ENCODE measurements at places on chromosomes 6 and 20.

- DNase-seq, result no peak
Observed at GRCh38 chr6:89032599-89032998, 48.0 kb upstream of the PNRC1 start.

DNA sequence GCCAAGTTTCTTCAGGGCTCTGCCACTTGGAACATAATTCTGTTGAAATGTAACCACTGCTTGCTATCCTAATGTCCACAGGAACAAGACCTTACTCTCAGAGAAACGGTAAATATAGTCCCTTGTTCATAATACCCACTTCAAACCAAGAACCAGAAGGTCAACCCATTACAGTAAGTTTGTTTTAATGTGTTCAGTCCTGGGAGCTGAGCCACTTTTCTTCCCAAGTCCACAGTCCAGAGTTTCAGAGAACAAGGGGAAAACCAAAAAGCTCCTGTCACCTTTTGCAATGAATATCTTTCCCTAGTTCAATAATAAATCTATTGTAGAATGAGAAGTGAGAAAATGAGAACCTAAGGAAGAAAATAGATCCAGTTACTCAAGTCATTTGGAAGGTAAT lies 431.9 kb upstream of the MANEA start:
- no peak for DNase-seq

DNA sequence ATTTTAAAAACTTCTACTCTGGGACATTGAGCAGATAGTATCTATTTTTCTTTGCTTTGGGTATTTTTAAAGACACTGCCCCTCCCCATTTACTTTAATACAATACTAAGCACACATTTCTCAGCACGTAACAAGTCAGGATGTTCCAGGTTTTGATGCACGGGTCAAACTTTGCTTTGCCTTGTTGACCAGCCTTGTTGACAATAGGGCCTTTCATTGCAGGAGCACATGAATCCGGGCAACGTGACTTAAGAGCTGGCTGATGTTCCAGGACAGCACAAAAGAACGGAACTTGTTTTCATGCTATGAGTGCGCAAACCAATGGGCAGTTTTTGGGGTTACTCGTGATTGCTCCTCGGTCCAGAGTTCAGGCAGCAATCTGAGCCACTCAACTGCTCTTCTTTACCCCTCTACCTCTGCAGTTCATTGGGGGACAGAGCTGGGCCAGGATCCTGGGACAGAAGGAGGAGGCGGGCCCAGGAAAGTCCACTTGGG lies 78.6 kb upstream of the SLC22A16 start:
- DNase-seq, result peak; percentile 93

GRCh38 chr6:134000443-134000842 lies 47.4 kb downstream of the TBPL1 start:
- DNase-seq, result no peak

- no peak for DNase-seq
Observed at GRCh38 chr20:17648791-17649730, 33.0 kb downstream of the RRBP1 start.

- DNase-seq, result no peak
Observed at GRCh38 chr6:89948876-89949275, 54.6 kb downstream of the GJA10 start.

- no peak for DNase-seq
Observed at GRCh38 chr6:155031091-155031490, 36.0 kb downstream of the TIAM2 start.

GRCh38 chr20:60559462-60559861 lies 601.2 kb downstream of the CDH26 start:
- DNase-seq, result no peak

DNA sequence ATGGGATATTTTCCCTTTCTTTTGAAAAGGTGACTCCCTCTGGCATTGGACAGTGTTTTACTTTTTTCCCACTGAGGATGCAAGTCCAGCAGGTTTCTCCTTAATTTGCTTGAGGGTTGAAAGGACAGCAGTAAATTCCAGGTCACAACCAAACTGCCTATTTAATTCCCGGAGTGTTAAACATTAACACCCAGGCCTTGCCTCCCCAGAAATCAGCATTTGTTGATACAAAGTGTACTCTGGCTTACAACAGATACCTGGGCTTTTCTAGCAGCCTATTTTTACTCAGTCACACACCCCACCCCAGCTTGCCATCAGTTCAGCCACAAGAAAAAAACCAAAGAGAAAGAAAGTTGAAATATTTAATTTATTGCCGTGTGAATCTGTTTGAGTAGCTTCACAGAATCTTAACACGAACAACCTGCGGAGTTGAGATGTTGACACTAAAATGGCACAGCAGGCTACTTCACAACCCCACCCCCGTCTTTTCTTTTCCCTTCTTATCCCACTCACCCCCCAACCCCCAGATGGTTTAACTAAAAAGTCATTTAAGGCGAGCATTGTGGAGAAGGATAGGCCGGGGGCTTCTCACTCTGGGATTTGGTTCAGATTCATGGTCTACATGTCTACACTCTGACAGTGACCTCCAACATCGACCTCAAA lies 45.7 kb downstream of the MYLIP start:
- DNase-seq, result no peak

GRCh38 chr6:157533048-157533871 lies 152.3 kb downstream of the ZDHHC14 start:
- DNase-seq, result no peak

GRCh38 chr6:5412017-5412416 lies 150.7 kb downstream of the FARS2 start:
- no peak for DNase-seq

DNA sequence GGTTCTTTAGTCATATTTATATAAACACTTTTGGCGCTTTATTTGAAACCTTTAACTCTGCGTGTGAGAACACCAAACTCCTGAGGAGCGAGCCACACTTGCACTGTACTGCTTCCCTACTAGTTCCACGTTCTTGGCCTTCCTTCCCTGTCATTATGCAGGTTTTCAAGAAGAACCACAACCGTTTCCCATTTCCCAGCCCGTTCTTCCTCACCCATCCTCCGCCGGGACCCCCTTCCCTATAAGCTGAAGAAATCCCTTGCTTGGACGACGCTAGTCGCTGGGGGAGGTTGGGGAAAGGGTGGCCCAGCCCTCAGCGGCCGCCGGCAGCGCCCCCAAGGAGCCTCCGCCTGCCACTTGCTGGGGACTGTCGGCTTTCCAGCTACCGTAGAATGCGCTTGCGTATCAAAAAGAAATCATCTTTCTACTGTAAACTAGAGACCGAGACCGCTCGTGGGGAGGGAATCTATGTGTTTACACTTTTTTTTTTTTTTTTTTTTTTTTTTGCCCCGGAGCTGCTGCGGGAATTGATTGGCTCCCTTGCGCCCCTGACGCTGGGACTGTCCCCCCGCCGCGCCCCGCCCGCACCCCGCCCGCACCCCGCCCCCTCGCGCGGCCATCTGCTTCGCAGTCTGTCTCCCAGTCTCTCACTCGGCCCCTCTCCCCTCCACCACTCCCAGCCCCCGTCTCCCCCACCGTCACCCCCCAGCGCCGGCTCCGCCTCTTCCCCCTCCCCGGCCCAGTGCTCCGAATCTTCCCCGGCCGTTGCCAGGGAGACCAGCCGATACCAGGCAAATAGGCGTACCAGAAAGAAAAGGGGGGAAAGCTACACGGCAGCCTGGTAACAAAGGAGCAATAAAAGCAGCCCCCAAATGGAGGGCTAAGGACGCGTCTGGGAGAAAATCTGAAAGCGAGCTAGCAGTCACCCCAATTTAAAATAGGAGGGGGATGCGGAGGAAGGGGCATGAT lies 2.3 kb upstream of the MARCKS start:
- DNase-seq, result peak; percentile 78

- DNase-seq, result no peak
Observed at GRCh38 chr6:5127106-5127687, 42.1 kb downstream of the PPP1R3G start.

DNA sequence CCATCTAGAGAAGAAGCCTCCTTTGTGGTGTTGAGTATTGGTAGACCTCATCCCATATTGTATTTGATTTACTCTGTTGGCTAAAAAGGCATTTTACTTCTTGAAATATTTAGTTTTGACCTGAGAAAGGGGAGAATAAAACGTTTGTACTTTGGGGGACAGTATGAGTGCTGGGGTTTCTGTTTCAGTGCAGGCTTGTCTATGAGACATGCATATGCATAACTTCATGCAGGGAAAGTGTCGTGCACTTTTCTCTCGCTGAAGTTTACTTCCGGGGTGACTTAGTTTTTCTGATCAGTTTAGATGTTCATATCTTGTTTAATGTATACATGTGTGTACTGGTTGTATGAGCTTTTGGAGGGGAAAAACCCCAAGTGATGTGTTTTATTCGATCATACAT lies 59.5 kb downstream of the UTRN start:
- DNase-seq, result no peak

DNA sequence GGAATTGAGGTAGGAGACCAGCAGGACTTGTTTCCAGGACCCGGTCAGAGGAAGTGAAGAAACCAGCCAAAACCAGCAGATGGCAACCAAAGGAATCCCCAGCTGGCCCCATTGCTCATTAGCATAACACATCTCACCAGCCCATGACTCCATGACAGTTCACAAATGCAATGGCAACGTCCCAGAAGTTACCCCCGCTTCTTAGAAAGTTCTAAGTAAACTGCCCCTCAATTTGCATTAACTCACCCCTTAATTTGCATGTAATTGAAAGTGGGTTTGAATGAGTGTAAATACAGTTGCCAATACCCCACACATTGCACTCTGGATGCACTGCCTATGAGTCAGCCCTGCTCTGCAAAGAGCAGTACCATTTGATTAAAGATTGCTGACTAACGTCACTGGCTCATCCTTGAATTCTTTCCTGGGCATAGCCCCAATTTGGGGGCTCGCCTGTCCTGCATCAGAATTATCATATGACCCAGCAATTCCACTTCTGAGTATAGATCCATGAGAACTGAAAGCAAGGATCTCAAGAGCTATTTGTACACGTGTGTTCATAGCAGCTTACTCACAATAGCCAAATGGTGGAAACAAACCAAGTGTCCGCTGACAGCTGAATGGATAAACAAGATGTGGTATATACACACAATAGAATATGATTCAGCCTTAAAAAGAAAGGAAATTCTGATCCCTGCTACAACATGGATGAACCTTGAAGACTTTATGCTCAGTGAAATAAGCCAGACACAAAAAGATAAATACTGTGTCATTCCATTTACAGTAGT lies 36.4 kb downstream of the MYLK4 start:
- no peak for DNase-seq

DNA sequence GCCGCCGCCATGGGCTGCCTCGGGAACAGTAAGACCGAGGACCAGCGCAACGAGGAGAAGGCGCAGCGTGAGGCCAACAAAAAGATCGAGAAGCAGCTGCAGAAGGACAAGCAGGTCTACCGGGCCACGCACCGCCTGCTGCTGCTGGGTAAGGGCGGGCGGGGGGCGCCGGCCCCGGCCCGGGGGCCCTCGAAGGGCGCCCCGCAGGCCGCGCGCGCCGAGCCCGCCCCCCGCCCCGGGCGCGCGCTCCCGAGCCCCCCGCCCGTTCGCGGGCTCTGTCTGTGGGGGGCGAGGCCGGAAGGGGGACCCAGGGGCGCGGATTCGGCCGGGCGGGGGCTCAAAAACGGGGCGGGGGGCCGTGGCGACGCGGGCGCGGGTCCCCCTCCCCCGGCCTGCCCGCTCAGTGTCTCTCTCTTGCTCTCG lies 39.2 kb downstream of the GNAS start:
- DNase-seq, result no peak

- no peak for DNase-seq
Observed at GRCh38 chr20:58693226-58694006, 816 bp downstream of the NPEPL1 start.

DNA sequence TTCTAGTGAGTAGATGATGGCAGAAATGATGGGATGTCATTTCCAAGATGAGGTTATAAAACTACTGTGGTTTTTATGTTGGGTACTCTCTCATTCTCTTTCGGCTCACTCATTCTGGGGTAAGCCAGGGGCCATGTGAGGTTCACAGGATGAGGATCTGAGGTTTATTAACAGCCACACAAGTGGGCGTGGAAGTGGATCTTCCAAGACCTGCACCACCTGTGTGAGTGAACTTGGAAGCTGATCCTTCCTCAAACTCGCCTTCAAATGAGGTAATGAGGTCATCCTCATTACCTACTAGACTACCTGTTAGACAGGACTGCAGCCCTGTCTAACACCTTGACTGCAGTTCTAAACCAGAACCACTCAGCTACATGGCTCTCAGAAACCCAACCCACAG lies 45.1 kb upstream of the TAGAP start:
- no peak for DNase-seq

DNA sequence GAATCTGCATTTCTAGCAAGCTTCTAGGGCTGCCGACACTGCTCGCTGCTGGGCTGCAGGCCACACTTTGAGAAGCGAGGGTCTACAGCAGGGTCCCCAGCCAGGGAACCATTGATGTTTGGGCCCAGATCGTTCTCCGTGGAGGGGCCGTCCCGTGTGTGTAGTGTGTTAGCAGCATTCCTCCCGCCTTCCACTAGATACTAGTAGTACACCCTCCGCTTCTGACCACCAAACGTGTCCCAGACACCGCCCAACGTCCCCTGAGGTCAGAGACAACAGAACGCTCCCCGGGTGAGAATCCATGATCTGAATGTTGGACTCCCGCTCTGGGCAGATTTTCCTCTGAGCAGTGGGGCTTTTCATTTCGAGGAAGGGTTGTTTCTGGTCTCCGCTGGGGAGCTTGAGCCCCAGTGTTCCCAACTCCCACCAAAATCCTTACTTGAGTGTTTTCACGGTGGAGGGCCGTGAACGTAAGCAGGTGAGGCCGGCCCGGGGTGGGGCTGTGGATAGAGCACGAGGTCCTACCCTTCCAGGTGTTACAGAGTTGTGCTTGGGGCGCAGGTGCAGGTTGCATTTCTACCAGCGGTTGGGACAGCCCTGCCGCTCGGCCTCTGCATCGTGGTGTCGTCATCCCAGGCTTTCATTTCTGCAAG lies 124.6 kb downstream of the SYCP2 start:
- DNase-seq, result no peak

DNA sequence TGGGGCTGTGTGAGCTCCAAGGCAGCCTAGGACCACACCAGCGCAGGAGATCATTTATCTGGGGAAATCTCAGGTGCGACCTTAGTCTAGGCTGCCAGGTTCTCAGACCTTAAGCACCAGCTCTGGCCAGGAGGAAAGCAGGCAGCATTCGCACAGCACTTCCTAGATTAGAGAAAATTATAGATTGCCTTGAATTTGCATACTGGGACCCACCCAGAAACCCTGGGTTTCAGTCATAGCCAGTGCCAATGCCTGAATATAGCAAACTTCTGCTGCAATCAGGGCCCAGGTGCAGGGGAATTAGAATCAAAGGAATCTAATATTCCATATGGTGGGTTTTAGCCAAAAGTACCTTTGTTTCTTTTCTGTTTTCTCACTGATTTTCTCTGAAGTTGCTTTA lies 204.3 kb upstream of the CST7 start:
- DNase-seq, result no peak
